ENCODE measurements at places on chromosomes 3 and 15.

DNA sequence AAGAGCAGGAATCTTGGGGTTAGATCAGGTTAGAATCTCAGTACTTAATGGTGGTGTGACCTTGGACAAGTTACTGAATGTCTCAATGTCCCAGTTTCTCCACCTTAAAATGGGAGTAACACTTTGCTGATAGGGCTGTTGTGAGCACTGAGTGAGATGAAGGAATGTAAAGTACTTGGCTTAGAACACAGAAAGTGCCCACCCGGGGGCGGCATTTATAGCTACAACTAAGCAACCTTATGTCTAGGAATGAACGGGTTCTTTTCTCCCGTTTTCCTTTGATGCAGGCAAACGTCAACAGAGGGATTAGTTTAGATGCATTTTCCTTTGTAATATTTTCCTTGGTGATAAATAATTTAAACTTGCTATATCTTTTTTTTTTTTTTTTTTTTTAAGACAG is 176.6 kb downstream of the USP13 start:
- DNase-seq = no peak

GRCh38 chr3:143479727-143480126 is 360.2 kb downstream of the CHST2 start:
- no peak for DNase-seq

- no peak for DNase-seq
Observed at GRCh38 chr3:25661694-25662437, 2.8 kb downstream of the TOP2B start.

- DNase-seq = peak; percentile 80
Observed at GRCh38 chr15:77836121-77836692, 203.5 kb upstream of the LINGO1 start.

DNA sequence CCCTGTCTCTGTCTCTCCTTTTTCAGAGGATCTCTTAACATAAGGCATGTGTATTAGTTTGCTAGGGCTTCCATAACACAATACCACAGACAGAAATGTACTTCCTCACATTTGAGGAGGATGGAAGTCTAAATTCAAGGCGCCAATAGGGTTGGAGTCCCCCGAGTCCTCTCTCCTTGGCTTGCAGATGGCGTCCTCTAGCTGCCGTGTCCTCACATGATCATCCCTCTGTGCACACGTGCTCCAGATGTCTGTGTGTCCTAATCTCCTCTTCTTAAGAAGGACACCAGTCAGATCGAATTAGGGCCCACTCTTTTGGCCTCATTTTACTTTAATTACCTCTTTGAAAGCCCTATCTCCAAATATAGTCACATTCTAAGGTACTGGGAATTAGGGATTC is 23.0 kb upstream of the BFSP2 start:
- no peak for DNase-seq

GRCh38 chr15:78088773-78089080 is 3.6 kb upstream of the SH2D7 start:
- DNase-seq = no peak

DNA sequence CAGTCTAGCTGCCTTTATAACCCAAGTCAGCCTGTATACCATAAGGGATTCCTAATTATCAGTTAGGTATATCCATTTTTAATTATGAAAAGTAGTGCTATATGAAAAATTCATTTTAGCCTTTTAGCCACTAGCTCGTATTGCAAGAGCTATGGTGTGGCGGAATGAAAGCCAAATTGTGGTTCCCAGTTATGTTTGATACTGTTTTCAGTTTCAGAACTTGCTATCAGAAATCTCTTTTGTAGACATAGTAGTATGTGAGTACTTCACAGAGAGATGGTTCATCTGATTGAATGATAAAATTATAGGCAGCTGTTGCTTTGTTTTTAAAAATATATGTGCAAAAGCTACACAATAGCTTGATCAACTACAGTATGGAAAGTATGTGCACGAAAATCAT is 134.6 kb downstream of the SLC25A26 start:
- DNase-seq = peak; percentile 39

Data from GM13976 (cell line).